ENCODE measurements at places on chromosomes 4 and X. TPM values are rescaled to one million over a fixed set of nuclear protein-coding genes. Genes with fewer than 3 reads are reported as not detected.
A peak's percentile ranks its signal among the peaks of the same experiment; 100 is the strongest.

DNA sequence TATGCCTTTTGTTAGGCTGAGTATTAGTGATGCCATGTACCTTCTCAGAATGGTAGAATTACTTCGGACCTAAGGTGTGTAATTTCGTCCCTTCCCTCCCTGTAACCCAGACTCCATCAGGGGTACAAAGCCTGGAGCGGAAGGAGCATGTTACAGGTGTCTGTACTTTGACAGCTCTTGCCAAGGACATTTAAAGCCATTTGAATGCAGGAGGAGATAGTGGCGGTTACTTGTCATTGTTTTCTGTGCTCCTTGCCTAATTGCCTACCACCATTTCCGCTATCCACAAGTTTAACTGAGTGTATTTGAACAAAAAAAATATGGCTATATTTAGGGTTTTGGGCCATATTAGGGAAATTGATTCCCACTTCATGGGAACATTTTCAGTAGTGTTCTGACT is 1.8 kb downstream of the FNIP2 start:
- peaks cover 27% of the 10 kb centered on the region for H3K4me1 ChIP-seq
- no peak for DNase-seq
- H3K4me3 ChIP-seq = peak overlapping the region; percentile 81
- no peaks in the 10 kb centered on the region for H3K36me3 ChIP-seq

- peaks cover 7% of the 10 kb centered on the region for H3K4me1 ChIP-seq
- no peak overlapping the region for H3K27ac ChIP-seq
- no peak overlapping the region for H3K4me3 ChIP-seq
Measured at GRCh38 chrX:10052906-10053625, 85.9 kb downstream of the CLDN34 start.

Gene SPRY1
- 147 TPM for total RNA-seq

GRCh38 chr4:147683188-147683591 is 773 bp downstream of the PRMT9 start:
- peaks cover 14% of the 10 kb centered on the region for H3K4me1 ChIP-seq
- no peak for DNase-seq
- H3K27ac ChIP-seq = peak overlapping the region; percentile 65
- no peaks in the 10 kb centered on the region for H3K27me3 ChIP-seq
